Cardiac septum (tissue), 1 donor: ENCODE measurements at places on chromosomes 16 and 17.

- no peak for DNase-seq
These were observed 123.1 kb downstream of the FOXL1 start for GRCh38 chr16:86701286-86701975.

- peak; percentile 86 for DNase-seq
These were observed 1.1 kb downstream of the NAA38 start for GRCh38 chr17:7856011-7856810.

DNA sequence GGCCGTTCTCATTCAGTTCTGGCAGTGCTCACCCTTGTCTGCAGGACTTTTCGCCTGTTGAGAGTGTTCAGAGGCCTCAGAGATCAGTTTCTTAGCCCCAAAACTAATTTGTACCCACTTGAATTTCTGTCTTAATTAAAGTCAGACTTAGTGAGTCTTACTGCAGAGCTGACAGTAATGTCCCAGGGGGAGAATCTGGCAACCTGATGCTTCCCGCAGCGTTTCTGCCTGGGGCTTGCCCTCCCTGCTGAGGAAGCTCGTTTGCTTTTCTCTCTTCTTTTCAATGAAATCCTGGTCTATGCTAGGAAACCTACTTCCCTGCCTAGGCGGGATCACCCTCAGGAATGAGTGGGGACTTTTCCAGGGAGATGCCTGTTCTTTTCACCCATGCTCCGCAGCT is 25.3 kb downstream of the DBNDD1 start:
- DNase-seq = no peak

- DNase-seq = no peak
These were observed 40.5 kb downstream of the ATP2C2 start for GRCh38 chr16:84408856-84409255.

GRCh38 chr17:43830510-43831140 is 2.3 kb downstream of the MPP3 start:
- no peak for DNase-seq

GRCh38 chr16:55284718-55285099 is 39.3 kb upstream of the IRX6 start:
- DNase-seq = no peak

DNA sequence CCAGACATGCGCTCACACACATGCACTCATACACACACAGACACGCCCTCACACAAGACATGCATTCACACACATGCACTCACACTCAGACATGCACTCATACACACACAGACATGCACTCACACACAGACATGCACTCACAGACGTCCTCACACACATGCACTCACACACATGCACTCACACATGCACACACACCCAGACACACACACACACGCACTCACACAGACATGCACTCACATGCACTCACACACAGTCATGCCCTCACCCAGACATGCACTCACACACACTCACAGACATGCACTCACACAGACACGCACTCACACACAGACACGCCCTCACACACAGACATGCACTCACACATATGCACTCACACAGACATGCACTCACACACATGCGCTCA is 2.1 kb upstream of the ZNF469 start:
- DNase-seq = peak; percentile 27

DNA sequence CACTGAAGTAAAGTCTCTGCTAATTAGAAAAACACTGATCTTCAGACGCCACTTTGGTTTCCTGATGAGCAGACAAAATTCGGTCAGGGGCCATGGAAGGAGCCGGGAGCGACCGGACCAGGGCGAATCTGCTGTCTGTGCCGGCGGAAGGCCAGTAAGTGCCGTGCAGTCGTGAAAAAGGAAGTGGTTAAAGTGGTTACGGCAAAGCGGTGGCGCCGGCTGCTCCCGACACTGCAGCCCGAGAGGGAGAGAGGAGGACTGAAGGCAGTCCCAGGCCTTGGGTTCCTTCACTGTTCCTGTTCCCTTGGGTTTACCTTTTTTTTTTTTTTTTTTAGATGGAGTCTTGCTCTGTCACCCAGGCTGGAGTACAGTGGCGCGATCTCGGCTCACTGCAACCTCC is 17.3 kb upstream of the HEXD start:
- peak; percentile 90 for DNase-seq

- no peak for DNase-seq
These were observed 10.4 kb downstream of the CARD14 start for GRCh38 chr17:80180192-80180591.

DNA sequence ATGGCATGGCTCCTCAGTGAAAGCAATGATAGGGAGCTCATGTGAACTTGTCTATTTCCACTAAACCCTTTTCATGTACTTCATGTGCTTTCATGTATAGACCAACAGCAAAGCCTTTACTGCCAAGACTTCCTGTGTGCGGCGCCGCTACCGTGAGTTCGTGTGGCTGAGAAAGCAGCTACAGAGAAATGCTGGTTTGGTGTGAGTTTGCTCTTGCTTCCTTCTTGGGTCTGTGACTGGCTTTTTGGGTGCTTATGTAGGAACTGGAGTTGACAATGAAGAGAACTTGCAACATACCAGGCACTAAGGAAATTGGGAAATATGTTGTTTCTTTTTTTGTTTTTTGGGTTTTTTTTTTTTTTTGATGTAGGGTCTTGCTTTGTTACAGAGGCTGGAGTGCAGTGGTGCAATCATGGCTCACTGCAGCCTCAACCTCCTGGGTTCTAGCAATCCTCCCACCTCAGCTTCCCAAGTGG is 5.7 kb downstream of the SNX11 start:
- peak; percentile 79 for DNase-seq

- no peak for DNase-seq
These were observed 291.2 kb downstream of the IRX3 start for GRCh38 chr16:53995378-53995777.

DNA sequence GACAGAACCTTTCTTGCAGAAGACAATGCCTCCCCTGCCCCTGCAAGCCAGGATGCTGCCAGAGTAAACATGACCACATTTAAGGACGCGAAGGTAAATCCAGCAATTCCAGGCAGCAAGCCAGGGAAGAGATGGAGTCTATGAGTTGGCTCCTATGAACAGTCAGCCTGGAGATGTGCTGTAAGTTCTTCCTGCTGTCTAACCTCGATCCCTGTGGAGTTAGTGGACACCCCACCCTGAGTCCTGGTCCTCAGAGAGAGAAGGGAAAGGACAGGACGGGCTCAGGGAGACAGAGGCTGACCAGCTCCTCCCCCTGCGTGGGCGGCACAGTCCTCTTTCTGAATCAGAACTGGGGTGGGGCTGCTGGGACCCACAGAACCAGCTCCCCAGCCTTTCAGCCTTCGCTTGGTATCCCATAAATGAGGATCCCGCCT is 24.9 kb downstream of the CDC42EP4 start:
- no peak for DNase-seq

- DNase-seq = no peak
These were observed 28.4 kb upstream of the TMC5 start for GRCh38 chr16:19389246-19389645.

DNA sequence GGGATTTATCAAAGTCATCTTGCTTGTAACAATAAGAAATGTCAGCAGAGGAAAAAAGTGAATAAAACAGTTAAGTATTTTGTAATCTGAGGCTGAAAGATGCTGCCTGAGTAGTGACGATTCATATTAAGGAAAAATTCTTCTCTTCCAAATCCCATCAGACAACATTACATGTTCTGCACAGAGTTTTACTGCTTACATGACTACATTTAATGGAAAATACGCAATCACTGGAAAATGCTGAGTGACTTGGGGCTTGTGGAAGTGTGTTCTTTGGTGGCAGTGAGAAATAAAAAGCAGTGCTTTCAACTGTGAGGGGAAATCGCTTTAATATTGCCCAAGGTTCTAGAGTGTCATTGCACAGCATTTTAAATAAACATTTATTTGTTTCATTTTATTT is 1025.2 kb upstream of the GOT2 start:
- no peak for DNase-seq

- no peak for DNase-seq
These were observed 12.4 kb upstream of the CCR7 start for GRCh38 chr17:40577611-40578065.

DNA sequence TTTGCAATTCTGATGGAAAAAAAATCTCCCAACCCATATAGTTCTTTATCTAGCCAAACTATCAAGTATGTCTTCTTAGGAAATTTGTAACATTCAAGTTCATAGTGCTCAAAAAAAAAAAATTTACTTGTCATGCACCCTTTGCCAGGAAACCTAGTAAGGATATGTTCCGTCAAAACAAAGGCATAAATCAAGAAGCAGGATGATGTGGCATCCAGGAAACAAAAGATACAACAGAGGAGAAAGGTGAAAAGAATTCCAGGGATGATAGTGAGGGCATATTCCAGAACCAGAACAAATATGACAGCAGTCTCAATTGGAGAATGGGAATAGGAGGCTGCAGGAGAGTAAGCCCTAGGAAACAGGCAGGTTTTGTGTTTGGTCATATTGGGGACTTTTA is 104.6 kb downstream of the SPAG9 start:
- DNase-seq = no peak

- no peak for DNase-seq
These were observed 17.9 kb downstream of the NDUFAB1 start for GRCh38 chr16:23578101-23578830.

- no peak for DNase-seq
These were observed 6.9 kb upstream of the C16orf78 start for GRCh38 chr16:49366669-49367068.

DNA sequence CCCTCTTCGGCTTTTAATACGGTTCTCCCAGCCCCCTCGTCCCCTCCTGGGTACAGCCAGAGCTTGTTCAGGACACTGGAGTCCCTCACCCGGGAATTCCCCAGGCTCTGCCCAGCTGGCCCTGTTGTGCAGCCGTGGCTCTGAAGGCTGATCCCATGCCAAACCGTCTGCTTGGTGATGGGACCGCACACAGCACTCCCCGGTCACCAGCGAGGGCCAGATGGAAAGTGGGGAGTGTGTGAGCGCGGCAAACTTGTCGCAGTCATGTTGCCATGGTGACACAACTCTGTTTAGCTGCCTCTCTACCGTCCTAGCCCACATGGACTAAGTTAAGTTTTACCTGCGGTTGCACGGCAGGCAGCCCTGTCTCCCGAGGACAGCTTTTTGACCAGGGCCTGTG is 107.9 kb downstream of the RAP1GAP2 start:
- peak; percentile 80 for DNase-seq

GRCh38 chr17:72299100-72299499 is 178.3 kb downstream of the SOX9 start:
- DNase-seq = no peak

DNA sequence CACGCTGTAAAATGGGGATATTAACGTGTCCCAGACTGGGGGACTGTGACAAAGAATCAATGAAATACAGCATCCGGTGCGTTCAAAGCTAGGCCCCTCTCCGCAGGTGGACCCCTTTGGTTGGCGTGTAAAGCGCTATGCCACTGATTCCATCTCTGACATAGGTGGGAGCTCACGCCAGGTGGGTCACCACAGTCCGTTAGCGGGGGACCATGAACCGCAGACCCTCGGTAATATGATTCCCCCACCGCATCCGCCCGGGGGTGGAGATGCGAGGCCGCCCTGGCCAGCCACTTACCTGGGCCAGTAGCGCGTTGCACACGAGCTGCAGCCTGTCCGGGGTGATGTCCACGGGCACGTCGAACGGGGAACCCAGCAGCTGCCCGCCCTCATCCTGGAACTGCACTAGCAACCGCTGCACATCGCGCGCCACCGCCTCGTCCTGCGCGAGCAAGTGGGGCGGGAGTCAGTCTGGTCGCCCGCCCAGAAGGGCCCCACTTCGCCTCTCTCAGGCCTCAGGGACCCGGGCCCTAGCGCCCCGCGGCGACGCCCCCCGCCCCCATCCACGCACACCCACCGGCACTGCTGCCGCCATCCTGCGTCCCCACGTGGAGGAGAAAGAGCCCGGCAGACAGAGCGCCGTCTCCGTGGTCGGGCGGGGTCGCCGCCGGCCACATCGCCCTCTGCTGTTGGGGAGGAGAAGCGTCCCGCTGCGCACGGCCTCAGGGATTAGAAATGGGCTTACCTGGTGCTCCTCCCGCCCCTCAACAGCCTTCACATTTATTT is at the start of gene NLE1:
Gene NLE1 (minus strand): TSS at position 623 of the 786 bp plus-strand sequence. CDS start 28 bp downstream, at position 595.
- DNase-seq = peak; percentile 93

DNA sequence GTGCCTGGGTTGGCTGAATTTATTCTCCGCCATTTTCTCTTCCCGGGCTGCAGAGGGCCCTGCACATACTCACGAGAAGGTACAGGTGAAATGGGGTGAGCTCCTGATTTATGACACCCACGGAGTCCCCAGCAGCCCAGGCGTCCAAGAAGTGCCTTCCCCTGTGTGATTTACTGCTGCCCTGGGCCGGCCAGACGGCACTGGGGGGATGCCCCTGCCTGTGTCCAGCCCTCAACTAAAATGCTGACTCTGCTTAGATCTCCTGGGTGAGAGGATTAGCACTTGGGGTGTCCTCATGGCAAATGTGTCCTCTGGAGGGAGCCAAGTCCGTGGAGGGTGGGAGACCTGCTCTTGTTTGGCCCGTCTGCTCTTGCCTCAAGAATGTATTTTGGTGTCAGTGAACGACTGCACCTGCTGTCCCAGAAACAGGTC is 132.4 kb downstream of the MAF start:
- no peak for DNase-seq

DNA sequence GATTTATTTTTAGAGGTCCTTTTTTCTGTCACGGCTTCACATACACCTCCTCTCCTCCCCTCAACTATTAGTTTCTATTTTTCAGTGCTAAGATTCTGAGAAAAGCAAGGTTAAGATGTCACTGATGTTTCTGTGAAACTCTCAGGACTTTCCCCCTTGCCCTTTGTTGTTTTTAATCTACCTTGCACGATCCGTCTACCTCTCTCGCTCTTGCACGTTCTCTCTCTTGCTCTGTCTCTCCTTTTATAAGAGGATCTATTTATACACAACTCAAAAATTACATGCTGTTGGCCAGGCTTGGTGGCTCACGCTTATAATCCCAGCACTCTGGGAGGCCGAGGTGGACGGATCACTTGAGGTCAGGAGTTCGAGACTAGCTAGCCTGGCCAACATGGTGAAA is 43.6 kb downstream of the RPA1 start:
- no peak for DNase-seq

DNA sequence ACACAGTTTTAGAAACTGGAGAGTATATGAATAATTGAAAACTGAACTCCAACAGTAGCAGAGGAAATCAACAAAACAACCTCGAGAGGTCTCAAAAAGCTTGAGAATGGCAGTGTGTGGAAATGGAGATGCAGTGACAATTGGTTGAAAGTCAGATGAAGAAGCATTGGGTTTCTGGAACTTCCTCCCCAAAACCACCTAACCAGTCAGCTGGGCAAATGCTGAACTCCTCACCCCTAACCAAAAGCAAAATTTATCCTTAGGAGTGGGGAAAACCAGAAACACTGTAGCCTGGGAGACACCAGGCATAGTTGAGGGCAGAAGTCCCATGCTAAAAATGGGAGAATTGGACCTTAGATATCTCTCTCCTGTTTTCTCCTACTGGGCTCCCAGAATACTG is 109.9 kb downstream of the TANC2 start:
- DNase-seq = no peak

DNA sequence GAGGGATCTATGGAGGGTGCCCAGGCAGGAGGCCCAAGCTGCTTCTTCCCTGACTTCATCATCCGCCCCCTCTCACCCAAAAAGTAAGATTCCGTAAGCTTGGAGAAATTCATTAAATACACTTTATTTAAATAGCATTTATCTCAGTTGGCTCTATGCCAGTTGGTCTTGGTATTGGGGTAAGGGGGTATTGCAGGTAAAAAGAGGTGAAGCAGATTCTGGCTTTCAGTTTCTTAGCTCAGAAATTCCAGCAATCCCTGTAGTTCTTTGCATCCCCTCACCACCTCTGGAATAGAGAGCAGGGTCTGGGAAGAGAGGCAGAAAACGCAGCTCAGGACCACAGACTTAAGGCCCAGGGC is 750 bp upstream of the ALDOC start:
- DNase-seq = no peak
